ENCODE measurements at places on chromosomes 4 and X. TPM values are rescaled to one million over a fixed set of nuclear protein-coding genes. Genes with fewer than 3 reads are reported as not detected.

The NLRP2B gene
- not detected for total RNA-seq

The SLC49A3 gene
- total RNA-seq: 12.1 TPM

The PPP1R2C gene
- not detected for total RNA-seq

The STARD8 gene
- total RNA-seq: 6.5 TPM

The TEX13C gene
- not detected for total RNA-seq

The NELFA gene
- total RNA-seq: 14.7 TPM

The GUCY1B1 gene
- 17.0 TPM for total RNA-seq

The RRAGB gene
- total RNA-seq: 11.9 TPM

The CENPVL2 gene
- total RNA-seq: not detected

The RPS6KA3 gene
- total RNA-seq: 40.4 TPM

The MMRN1 gene
- 2.5 TPM for total RNA-seq

The XG gene
- total RNA-seq: 2.6 TPM

The HHIP gene
- 0.30 TPM for total RNA-seq

The TSC22D3 gene
- 33.0 TPM for total RNA-seq

The TENM3 gene
- 3.9 TPM for total RNA-seq

The OCIAD2 gene
- total RNA-seq: 8.9 TPM

The SSX1 gene
- not detected for total RNA-seq

The SPP1 gene
- total RNA-seq: 20.9 TPM

The NUDT11 gene
- not detected for total RNA-seq

The MAP3K15 gene
- not detected for total RNA-seq

The SLC10A6 gene
- total RNA-seq: 1.3 TPM

The RHOXF2 gene
- total RNA-seq: not detected

The TLR1 gene
- 4.9 TPM for total RNA-seq

The SPANXN1 gene
- total RNA-seq: not detected

The PTCHD1 gene
- 0.22 TPM for total RNA-seq

The TCEAL5 gene
- total RNA-seq: 0.67 TPM

The AWAT2 gene
- not detected for total RNA-seq

The MAGEA11 gene
- not detected for total RNA-seq

The SRPX gene
- total RNA-seq: 57.3 TPM

The STATH gene
- not detected for total RNA-seq

The HSFX4 gene
- total RNA-seq: 0.30 TPM

The CTAG1B gene
- total RNA-seq: not detected

The C4orf33 gene
- total RNA-seq: 5.7 TPM

The NPNT gene
- 11.1 TPM for total RNA-seq

The GLRA2 gene
- not detected for total RNA-seq

The ADH7 gene
- not detected for total RNA-seq
